ENCODE measurements at places on chromosomes 12 and 14. TPM values are rescaled to one million over a fixed set of nuclear protein-coding genes. Genes with fewer than 3 reads are reported as not detected.

SIX1 gene
- polyA plus RNA-seq: 10.2 TPM

DNA sequence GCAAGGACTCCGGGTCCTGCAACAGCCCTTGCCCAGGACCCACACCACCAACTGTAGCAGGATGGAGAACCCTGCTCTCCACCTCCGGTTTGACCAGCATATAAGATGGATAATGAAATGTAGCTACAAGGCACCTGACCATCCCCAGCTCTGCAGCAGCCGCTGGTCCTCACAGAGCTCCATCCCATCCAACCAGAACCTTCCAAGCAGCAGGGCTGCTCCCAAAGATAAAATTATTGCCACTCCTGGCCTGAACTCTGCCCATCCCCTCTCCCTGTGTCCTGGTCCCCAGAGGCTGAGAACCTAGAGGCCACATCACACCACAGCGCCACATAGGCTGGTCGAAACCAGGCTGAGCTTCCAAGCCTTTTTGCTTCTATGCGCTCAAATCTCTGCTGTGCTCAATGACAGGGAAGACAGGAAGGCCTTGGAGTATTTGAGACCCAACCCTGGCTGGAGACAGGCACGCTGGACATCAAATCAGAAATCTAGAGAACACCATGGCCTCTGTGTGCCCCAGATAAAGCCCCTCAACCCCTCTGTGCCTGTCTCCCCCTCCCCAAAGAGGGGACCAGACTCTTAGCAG is 4.2 kb downstream of the CDK2AP1 start:
- no peak for DNase-seq

- no peak for DNase-seq
These were observed 38.3 kb upstream of the PNMA1 start for GRCh38 chr14:73752297-73752992.

GRCh38 chr14:63896278-63896720 is 43.5 kb downstream of the SYNE2 start:
- DNase-seq: peak; percentile 53

- DNase-seq: no peak
These were observed 99.1 kb downstream of the TBC1D30 start for GRCh38 chr12:64923536-64923935.

DNA sequence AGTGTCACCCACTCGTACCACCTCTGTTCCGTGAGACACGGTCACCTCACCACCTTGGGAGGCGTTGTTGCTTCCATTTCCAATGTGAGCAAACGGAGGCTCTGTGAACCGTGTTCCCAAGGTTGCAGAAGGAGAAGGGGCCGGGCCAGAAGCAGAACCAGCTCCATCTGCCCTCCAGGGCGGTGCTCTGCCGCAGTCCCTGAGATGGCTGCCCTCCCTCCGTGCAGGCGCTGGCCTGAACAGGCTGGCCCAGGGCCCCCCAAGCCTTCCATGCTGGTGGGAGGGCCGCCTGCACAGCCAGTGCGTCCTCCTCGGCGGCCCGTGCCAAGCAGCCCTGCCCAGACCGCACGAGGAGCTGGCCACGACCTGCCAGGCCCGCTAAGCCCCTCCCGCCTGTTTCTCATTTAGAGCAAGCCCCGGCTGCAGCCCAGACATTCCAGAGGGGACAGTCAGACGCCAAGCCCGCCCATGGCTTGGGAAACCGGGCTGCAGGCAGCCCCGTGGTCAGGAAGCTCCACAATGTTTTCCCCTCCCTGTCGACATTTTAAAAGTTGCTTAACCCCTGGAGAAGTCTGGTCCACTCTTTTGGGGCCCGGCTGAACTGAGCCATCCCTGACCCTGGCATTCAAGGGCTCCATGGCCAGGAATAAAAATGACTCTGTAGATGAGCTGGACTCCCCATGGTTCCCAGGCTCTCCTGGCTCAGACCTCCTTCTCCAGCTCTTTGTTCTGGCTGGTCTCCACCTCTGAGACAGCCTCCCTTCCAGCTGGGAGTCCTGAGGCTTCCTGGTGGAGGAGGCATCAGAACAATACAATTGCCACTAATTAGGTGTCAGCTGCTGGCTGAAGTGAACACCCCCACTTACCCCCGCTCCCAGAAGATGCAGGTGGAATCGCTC is 236.0 kb downstream of the BCL11B start:
- DNase-seq: no peak

- no peak for DNase-seq
These were observed 201.1 kb downstream of the PIK3C2G start for GRCh38 chr12:18462442-18462841.

TMEM179 gene
- polyA plus RNA-seq: 0.90 TPM

RTL1 gene
- 0.15 TPM for polyA plus RNA-seq

- DNase-seq: no peak
These were observed 80.6 kb downstream of the APAF1 start for GRCh38 chr12:98725476-98726247.

PTPRQ gene
- 28.0 TPM for polyA plus RNA-seq

DNA sequence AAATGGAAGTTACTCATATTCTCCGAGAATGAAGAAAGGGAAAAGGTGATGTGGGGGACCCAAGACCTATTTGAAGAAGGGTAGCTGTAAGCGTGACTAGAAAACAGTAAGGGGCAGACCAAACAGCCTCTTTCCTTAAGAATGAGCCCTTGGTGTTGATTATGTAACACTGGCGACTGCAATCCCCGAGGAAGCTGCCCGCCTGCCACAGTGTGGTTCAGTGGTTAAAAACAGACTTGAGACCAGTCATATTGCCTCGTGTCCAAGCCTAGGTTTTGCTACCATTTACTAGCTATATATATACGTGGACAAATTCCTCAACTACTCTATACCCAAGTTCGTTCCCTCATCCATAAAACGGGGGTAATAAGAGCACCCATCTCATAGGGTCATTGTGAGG is 49.1 kb downstream of the SSPN start:
- no peak for DNase-seq

KRT6A gene
- polyA plus RNA-seq: not detected

TEX52 gene
- polyA plus RNA-seq: 0.89 TPM

- no peak for DNase-seq
These were observed 56.5 kb upstream of the JDP2 start for GRCh38 chr14:75371297-75371696.

DNA sequence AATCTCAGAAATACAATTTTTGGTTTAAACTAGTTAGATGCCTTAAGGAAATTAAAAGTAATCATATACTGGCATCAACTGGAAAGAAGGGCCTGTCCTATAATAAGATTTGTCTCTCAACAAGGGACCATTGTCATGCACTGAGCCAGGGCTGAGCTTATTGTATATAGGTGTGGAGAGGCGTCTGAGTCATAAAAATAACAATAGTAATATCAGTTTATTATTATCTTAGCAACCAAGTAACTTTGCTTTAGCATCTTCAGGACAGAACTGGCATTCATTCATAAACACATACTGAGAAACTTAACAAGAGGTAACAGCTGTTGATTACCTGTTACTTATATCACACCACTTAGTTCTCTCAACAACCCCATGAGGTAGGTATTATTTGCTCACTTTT is 7.1 kb downstream of the KRT75 start:
- DNase-seq: no peak

All from renal cortex interstitium (tissue), 15 donors.